ENCODE measurements at places on chromosomes 3 and 15. TPM values are rescaled to one million over a fixed set of nuclear protein-coding genes. Genes with fewer than 3 reads are reported as not detected.

GLDN gene
- 1.5 TPM for total RNA-seq

GRCh38 chr3:170864525-170865208 is 5.3 kb downstream of the RPL22L1 start:
- no peaks in the 10 kb centered on the region for H3K27me3 ChIP-seq
- peak overlapping the region; percentile 84 for H3K27ac ChIP-seq
- peaks cover 31% of the 10 kb centered on the region for H3K36me3 ChIP-seq
- DNase-seq = peak; percentile 18

GRCh38 chr3:12187448-12188327 is 29.0 kb upstream of the TIMP4 start:
- no peak for DNase-seq
- H3K27me3 ChIP-seq = no peaks in the 10 kb centered on the region
- no peak overlapping the region for H3K4me3 ChIP-seq
- H3K27ac ChIP-seq = no peak overlapping the region
- no peaks in the 10 kb centered on the region for H3K4me1 ChIP-seq
- no peaks in the 10 kb centered on the region for H3K36me3 ChIP-seq

GRCh38 chr3:57141719-57142410 is 23.3 kb downstream of the IL17RD start:
- H3K4me3 ChIP-seq = no peak overlapping the region
- no peaks in the 10 kb centered on the region for H3K27me3 ChIP-seq
- no peaks in the 10 kb centered on the region for H3K36me3 ChIP-seq
- peak overlapping the region; percentile 3 for H3K27ac ChIP-seq
- DNase-seq = no peak
- H3K4me1 ChIP-seq = peaks cover 57% of the 10 kb centered on the region

DNA sequence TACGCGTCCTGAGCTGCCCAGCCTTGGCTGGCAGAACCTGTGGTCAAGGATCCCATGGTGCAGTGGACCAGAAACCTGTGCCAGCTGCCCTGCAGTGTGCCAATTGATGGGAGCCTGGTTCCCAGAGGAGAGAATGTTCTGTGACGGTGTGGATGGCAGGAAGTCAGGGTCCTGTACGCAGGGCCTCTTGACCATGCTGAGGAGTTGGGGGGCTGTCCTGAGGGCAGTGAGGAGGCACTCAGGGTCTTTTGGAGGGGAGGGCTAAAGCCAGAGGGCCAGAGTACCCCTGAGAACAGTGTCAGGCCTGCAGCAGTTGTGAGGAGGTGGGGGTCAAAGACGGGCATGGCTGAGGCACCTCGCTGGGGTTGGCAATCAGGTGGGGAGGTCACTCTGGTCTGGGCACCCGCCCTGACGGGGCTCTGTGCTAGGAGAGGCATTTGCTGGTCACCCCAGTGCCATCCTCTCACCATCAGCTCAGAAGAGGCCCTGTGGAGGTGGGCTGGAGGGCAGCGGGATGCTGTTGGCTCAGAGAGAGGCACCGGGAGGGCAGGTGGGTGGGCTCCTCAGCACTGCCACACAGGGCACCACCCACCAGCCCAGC is 61.0 kb downstream of the SCN5A start:
- H3K4me3 ChIP-seq = no peak overlapping the region
- no peak for DNase-seq
- H3K4me1 ChIP-seq = no peaks in the 10 kb centered on the region
- no peaks in the 10 kb centered on the region for H3K27me3 ChIP-seq
- H3K27ac ChIP-seq = no peak overlapping the region

DNA sequence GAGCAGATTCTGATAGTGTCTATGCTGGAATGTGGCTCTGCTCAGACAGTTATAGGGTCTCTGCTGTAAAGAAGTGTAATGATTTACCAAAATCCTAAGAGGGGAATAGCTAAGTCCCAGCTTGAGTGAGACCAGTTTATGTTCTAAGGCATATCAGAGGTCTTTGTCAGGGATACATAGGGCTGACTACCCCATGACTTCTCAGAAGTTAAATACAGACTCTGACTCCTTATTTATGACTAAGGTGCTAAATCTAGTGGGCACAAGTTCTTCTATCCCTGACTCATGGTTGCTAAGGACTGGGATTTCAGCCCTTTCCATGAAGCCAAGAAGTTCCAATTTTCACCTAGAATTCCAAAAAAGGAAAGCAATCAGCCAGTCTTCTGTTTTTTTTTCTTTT is 192.6 kb upstream of the POU1F1 start:
- H3K27me3 ChIP-seq = no peaks in the 10 kb centered on the region
- H3K36me3 ChIP-seq = no peaks in the 10 kb centered on the region
- H3K4me3 ChIP-seq = no peak overlapping the region
- DNase-seq = no peak

GRCh38 chr15:63834500-63835210 is 907 bp upstream of the HERC1 start:
- no peak for DNase-seq
- no peaks in the 10 kb centered on the region for H3K27me3 ChIP-seq
- no peaks in the 10 kb centered on the region for H3K36me3 ChIP-seq
- peaks cover 14% of the 10 kb centered on the region for H3K4me1 ChIP-seq
- peak overlapping the region; percentile 95 for H3K27ac ChIP-seq
- peak overlapping the region; percentile 97 for H3K4me3 ChIP-seq

DNA sequence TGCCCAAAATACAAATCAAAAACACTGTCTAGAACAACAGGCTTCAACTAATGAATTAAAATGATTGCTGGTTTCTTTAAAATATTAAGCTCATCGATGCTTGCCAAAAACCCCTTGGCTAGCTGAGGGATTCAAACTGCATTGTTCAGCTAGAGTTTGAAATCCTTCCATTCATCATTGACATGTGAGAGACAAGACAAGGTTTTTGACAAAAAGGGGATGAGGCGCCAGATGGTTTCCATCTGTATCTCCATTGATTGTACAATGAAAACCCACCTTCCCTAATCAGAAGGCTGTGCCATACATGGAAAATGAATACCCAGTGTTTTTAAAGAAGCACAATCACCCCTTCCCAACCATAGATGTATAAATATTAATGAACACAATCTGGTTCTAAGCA is 67.8 kb downstream of the THRB start:
- no peak overlapping the region for H3K27ac ChIP-seq
- no peaks in the 10 kb centered on the region for H3K36me3 ChIP-seq
- no peaks in the 10 kb centered on the region for H3K4me1 ChIP-seq
- DNase-seq = no peak
- H3K27me3 ChIP-seq = no peaks in the 10 kb centered on the region

All from GM23338 (cell line).